ENCODE measurements at places on chromosomes 1 and 21. TPM values are rescaled to one million over a fixed set of nuclear protein-coding genes. Genes with fewer than 3 reads are reported as not detected.

PCBP3 gene
- total RNA-seq: 28.4 TPM

DNA sequence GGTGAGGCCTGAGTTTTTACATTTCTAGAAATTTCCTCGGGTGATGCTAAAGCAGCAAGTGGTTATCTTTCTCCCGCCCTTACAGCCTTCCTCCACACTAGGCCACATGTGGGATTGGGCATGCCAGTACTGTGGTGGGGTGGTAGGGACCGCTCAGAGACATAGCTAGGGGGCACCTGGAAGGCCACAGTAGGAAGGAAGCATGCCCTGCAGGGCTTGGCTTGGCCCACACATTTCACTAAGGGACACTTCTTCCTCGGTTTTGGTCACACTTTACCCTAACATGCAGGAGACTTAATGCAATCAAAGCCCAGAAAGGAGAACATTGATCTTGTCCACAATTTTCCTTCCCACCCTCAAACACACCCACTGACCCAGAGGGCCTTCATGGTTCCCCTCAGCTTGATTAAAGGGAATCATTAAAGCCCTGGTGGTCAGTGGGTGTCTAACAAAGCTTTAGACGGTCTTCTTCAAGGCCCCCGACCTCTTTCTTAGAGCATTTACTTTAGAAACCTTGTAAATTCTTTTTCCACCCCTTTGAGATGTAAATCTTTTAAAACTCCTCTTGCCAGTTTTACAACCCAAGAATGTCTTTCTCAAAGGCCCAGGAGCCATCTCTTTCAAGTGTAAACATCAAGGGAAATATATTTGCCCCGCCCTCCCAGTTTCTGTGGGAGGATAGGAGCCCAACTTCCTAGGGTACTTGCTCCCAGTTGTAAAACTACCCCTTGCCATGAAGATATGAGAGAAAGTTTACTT lies 246.4 kb upstream of the PTBP2 start:
- DNase-seq: no peak

TSPAN2 gene
- total RNA-seq: 26.2 TPM

DNA sequence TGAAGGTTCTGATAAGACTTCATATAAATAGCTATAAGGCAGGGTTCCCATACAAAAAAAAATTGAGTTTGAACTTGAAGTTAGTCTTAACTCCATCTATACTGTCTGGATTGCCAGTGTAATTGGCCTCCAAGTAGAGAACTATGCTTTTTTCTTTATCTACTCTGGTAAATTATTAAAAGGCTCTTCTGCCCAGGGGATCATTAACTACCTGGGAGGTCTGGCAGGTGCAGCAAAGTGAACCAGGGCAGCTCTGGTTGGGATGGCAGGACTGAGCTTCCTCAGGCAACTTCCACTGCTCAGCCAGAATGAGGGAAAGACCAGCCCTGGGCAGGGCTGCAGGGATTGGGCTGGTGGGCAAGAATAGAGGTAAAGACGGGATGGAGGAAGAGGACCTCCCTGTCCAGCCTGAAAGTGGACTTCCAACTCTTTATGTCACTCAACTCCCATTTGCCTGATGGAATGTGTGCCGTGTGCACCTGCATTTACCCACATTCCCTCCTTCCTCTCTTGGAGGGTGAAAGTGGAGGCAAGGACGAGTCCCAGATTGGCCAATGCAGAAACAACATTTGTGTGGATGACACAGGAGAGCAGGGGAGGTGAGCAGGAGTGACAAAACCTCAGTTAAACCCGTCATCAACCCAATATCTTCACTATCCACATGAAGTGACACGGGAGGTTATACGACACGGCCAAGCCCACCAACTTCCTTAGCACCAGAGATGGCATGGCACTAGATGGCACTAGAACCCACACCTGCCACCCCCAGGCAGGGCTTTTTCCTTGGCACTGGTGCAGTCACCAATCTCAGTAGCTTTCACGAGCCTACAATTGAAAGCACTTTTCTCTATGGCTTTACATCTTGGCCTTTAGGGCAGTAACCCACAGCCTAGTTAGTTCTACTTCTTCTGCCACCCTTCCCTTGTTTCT lies 25.2 kb downstream of the CCN1 start:
- DNase-seq: no peak

S100A6 gene
- 367 TPM for total RNA-seq

DNA sequence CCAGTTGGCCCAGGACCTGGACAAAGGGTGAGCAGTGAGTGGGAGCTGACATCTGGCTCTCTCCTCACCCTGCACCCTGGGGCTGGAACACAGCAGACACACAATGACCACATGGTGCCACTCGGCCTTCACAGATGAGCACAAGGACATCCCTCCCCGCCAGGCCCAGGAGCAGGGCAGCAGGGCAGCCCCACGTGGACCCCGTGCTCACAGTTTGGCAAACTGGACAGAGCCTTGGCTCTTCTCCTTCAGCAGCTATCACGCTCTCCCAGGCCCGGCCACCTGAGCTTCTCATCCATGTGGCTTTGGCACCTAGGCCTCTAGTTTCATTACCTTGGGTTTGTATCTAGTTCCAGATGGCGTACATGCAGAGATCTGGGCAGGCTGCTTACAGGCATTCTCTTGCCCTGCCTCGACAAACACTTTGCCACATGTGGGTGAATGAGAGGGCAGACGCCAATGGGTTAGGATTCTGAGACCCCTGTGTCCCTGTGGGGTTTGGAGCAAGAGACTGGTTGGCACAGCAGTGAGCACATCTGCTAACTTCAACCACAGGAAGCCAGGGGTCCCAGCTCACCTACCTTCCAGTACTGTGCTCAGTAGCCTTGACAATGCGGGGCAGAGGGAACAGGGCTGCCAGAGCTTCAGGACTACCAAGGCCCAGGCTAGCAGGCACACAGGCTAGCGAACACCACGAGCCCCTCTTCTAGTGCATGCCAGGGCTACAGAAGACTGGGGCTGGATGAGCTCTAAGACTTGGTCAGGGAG lies 3.4 kb upstream of the PTPRF start:
- DNase-seq: no peak

DNA sequence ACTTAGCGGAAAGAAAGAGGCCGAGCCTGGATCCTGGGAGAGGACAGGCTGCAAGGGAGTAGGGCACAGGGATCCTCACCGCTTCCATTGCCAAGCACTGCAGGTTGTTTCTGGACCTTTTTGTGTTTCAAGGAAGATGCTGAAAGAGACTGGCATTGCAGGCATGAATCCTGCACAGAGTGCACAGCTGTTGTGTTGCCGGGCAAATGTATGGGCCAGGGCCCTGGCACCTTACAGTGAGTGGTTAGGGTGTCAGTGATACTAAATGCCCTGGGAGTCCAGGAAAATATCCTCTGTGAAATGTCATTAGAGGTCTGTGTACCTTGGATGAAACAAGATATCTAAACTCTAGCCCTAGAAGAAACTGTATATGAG lies 145.5 kb upstream of the FGGY start:
- DNase-seq: no peak

GRCh38 chr1:78722521-78722920 lies 72.9 kb downstream of the IFI44 start:
- no peak for DNase-seq

DNA sequence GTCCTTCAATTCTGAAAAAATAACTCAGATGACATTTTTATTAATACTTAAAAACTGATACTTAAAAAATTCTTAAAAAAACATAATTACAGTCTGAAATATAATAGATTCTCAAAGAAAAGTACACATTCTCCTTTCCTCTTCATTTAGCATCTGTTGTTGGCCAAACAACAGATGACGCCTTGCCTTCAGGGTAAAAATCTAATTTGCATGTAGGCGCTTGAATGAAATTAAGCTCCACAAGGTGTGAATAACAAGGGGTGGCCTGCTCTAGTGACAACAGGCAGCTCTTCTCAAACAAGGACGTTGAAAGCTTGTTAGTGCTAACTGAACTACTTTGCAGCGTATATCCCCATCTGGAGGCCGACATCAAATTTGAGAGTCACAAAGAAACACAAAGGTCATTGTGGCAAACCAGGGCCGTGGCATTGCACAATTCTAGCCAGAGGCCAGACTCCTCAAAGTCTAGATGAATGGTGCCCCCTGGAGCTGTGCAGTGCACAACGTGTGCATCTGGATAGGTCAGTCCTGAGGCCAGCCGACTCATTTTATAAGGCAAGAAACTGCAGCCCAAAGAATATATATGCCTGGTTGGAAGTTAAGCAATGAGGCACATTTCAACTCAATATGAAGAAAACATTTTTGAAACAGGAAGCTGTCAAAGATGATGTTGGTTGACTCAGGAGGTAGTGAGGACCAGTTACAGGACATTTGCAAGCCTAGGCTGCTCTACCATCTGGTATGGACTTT lies 459.2 kb upstream of the RUNX1 start:
- DNase-seq: peak; percentile 30

ZMYND12 gene
- not detected for total RNA-seq

GRCh38 chr1:174426153-174426552 lies 21.6 kb upstream of the GPR52 start:
- no peak for DNase-seq

- DNase-seq: no peak
Measured at GRCh38 chr1:66380452-66381212, 153.3 kb upstream of the SGIP1 start.

DNA sequence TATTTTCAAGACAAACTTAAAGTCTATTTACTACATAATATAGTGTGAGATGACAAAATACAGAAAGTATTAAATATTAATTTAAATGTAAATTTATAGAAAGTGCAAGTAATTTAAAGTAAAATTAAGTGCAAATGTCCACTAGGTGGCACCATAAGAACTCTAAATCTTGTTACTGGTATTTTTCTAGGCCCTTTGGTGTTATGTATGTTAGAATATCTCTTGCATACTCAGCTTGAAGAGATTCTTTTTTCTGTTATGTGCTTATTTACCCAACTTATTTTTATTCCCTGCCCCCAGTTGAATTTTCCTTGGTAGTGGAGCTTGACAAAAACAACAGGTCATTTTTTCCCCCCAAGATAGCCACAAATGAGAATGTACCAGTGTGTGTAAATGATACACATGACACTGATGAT lies 71.5 kb downstream of the RPS6KC1 start:
- no peak for DNase-seq

- DNase-seq: no peak
Measured at GRCh38 chr1:50975436-50975835, 5.4 kb downstream of the CDKN2C start.

- no peak for DNase-seq
Measured at GRCh38 chr1:59417406-59417805, 120.5 kb downstream of the FGGY start.

Measured in thoracic aorta (tissue), 2 donors.